ENCODE measurements at places on chromosomes 6 and 20. TPM values are rescaled to one million over a fixed set of nuclear protein-coding genes. Genes with fewer than 3 reads are reported as not detected.

VARS1 gene
- 32.2 TPM for total RNA-seq

PTK7 gene
- total RNA-seq, result 44.4 TPM

ALDH5A1 gene
- 0.36 TPM for total RNA-seq

DNA sequence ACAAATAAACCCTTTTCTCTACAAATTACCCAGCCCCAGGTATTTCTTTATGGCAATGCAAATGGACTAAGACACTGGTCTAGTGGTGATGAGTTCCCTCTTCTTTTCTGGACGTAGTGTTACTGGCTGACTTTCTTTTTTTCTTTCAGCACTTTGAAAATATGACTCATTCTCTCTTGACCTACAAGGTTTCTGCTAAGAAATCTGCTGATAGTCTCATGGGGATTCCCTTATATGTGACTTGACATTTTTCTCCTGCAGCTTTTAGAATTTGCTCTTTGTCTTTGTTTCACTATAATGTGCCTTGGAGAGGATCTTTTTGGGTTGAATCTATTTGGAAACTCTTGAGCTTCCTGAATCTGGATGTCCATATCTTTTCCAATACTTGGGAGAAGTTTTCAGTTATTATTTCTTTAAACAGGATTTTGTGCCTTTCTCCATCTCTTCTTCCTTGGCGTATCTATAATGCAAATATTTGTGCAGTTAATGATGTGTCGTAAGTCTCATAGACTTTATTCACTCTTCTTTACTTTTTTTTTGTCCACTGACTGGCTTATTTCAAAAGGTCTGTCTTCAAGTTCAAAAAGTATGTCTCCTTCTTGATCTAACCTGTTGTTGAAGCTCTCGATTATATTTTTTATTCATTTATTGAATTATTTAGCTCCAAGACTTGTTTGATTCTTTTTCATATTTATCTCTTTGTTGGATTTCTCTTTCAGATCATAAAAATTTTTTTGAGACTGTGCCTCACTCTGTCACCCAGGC lies 42.2 kb upstream of the TPD52L1 start:
- H3K27me3 ChIP-seq, result no peaks in the 10 kb centered on the region
- H3K4me1 ChIP-seq, result no peaks in the 10 kb centered on the region
- no peak for DNase-seq
- H3K4me3 ChIP-seq, result no peak overlapping the region

- H3K4me3 ChIP-seq, result no peak overlapping the region
- no peaks in the 10 kb centered on the region for H3K36me3 ChIP-seq
- no peaks in the 10 kb centered on the region for H3K27me3 ChIP-seq
- H3K27ac ChIP-seq, result no peak overlapping the region
- peak; percentile 72 for DNase-seq
Observed at GRCh38 chr20:49775229-49775693, 37.4 kb upstream of the SLC9A8 start.

DNA sequence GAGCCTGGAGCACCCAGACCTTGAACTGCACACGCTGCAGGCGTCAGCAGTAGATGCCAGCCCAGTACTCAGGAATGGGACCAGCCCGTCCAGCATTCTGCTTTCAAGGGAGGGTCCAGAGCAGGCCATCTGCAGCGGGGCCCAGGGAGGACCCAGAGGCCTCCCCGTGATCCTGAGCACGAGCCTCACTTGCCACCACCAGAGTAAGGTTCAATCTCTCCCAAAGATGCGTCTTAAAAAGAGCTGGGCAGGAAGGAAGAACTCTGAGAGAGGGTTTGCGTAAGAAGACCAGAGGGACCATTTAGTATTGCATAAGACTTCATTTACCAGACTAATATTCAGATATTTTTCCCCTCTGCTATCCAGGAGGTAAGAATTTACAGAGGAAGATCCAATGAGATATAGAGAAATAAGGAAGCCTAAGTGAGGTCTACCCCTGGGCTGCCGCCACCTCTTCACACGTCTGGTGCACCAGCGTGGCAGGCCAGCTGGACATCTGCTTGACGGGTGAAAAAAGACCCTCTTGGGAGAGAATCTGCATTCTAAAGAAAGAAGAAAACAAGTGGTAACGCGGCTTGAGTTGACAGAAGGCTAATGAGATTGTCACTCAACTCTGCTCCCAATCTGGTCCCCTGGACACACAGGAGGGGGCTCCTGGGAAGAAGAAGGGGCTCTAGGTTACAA lies 107.3 kb downstream of the PRND start:
- no peak overlapping the region for H3K27ac ChIP-seq
- DNase-seq, result no peak
- H3K27me3 ChIP-seq, result no peaks in the 10 kb centered on the region
- no peak overlapping the region for H3K4me3 ChIP-seq
- H3K4me1 ChIP-seq, result peaks cover 4% of the 10 kb centered on the region

DNA sequence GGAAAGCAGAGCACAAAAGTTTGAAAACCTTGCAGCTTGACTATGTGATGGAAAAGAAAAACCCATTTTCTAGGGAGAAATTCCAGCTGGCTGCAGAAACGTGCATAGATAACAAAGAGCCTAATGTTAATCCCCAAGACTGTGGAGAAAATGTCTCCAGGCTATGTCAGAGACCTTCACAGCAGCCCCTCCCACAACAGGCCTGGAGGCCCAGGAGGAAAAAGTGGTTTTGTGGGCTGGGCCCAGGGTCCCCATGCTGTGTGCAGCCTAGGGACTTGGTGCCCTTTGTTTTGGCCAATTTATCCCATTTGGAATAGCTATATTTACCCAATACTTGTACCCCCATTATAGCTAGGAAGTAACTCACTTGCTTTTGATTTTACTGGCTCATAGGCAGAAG lies 484.1 kb upstream of the HTR1E start:
- H3K36me3 ChIP-seq, result no peaks in the 10 kb centered on the region
- no peak overlapping the region for H3K4me3 ChIP-seq
- no peak overlapping the region for H3K27ac ChIP-seq
- no peak for DNase-seq
- no peaks in the 10 kb centered on the region for H3K4me1 ChIP-seq
- H3K27me3 ChIP-seq, result no peaks in the 10 kb centered on the region

R3HDML gene
- total RNA-seq, result not detected

GRCh38 chr6:90159452-90159851 lies 137.2 kb downstream of the BACH2 start:
- no peak overlapping the region for H3K27ac ChIP-seq
- H3K4me1 ChIP-seq, result peaks cover 8% of the 10 kb centered on the region
- no peak overlapping the region for H3K4me3 ChIP-seq
- H3K27me3 ChIP-seq, result no peaks in the 10 kb centered on the region
- no peaks in the 10 kb centered on the region for H3K36me3 ChIP-seq

Measured in IMR-90 (cell line).